ENCODE measurements at places on chromosomes 3 and 15.

GRCh38 chr3:175980486-175981090 lies 1121.5 kb downstream of the NAALADL2 start:
- no peak for DNase-seq

GRCh38 chr3:97895216-97895615 lies 73.4 kb downstream of the CRYBG3 start:
- no peak for DNase-seq

DNA sequence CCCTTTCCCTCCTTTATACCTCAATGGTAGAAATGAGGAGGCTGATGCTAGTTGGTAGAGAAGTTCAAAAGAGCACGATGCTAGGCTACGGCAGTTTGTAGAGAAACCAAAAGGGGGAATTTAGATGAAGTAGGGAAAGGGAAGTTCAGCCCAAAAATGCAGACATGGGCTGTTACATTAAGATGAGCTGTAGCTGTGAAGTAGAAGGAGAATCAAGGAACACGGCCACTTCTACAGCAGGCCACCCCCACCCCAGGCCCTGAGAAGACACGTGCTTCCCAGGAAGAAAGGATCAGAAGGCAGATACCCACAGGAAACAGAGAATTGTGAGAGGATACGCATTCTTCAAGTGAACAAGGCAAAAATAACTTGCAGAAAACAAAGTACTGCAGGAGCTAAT lies 2.1 kb upstream of the PARP14 start:
- no peak for DNase-seq

- DNase-seq, result peak; percentile 61
Measured at GRCh38 chr3:11803977-11804892, 42.5 kb downstream of the TAMM41 start.

GRCh38 chr15:39833515-39833981 lies 50.9 kb upstream of the FSIP1 start:
- no peak for DNase-seq

- peak; percentile 3 for DNase-seq
Measured at GRCh38 chr3:197454014-197454413, 101.8 kb downstream of the BDH1 start.

Data from CD4-positive, alpha-beta T cell treated with Interleukin-2 at 100 ng/mL for 4 hours (primary cell).